ENCODE measurements at places on chromosomes 12 and 14.

DNA sequence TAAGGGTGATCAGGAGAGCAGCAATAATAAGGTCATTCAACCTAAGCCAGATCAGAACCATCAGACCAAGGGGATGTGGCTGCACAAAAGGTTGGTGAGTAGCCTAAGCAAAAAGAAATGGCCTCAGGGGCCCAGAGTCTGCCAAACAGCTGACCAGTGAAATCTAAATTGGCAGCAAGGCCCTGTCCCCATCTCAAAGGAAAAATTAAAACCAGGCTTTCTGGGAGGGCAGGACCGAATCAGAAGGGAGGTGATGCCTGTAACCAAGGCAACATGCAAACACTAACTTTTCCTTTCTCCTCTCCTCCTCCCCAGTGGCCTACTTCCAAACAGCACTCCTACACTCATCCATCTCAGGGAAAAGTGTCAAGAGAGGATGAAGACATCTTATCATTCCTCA is 256.4 kb downstream of the NUAK1 start:
- no peak for DNase-seq

- no peak for DNase-seq
Measured at GRCh38 chr12:129483111-129483893, 420.5 kb downstream of the TMEM132D start.

DNA sequence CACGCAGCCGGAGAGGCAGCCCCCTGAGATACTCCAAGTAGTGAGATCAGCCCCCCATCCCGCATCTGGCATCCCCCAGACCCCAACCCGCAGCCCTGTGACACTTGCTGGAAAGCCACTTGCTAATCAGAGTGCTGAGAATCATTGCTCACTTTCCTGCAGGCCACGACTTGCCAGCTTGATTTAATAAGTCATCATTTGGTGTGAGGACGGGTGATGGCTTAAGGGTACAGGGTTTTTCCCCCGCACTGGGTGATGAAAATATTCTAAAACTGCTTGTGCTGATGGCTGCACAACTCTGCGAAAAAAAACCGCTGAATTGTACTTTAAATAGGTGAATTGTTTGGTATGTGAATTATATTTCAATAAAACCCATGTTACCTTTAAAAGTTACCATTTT is 171.2 kb downstream of the FOXN3 start:
- no peak for DNase-seq

DNA sequence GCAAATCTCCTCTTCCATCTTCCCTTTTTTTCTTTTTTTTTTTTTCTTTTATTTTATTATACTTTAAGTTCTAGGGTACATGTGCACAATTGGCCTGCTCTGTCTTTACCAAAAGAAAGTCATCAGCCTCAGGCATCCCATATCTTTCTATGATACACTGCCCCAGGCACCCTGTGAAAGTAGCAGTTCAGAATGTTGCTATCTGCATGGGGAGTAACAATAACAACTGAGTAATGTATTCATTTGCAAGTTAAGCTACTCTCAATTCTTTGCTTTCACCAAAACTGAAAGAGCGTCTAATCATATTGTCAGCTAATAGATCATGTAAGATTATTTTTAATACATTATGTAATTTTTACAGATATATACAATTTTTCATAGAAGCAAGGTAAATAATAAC is 13.5 kb upstream of the GCH1 start:
- no peak for DNase-seq

- DNase-seq = no peak
Measured at GRCh38 chr12:67025543-67026114, 243.5 kb upstream of the CAND1 start.

DNA sequence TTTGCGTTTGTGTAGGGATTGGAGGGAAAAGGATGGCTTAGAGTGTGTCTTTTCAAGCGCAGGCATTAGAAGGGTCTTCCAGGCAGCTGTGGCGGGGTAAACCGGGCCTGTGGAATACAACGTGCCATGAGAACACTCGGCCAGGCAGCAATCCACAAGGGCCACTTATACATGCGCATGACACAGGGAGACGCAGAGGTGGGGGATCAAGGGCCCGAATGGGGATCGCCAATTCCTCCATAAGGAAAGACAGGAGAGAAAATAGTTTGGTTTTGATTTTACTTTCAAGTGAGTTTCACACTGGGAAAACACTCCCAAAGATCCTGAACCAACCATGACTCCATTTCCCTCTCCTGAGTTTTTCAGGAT is 71.6 kb downstream of the SPRING1 start:
- DNase-seq = no peak

- no peak for DNase-seq
Measured at GRCh38 chr14:69713209-69713781, 53.6 kb upstream of the SRSF5 start.

GRCh38 chr14:76951166-76951565 is 77.3 kb downstream of the IRF2BPL start:
- DNase-seq = no peak

DNA sequence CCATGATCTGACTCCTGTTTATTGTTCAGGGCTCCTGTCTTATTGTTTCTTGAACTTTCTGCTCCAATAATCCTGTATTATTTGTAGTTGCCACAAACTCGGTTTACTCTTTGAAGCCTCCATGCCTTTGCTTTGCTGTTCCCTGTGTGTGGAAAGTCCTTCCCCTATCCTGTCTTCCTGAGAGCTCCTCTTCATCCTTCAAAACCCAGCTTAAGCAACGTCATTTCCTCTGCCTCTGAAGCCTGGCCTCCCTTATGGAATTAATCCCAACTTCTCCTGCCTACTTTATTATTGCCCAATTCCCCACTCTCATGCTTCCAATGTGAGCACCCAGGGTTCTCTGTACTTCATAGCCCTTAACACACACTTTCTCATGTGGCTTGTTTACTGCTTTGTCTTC is 766.2 kb downstream of the MED13L start:
- no peak for DNase-seq

DNA sequence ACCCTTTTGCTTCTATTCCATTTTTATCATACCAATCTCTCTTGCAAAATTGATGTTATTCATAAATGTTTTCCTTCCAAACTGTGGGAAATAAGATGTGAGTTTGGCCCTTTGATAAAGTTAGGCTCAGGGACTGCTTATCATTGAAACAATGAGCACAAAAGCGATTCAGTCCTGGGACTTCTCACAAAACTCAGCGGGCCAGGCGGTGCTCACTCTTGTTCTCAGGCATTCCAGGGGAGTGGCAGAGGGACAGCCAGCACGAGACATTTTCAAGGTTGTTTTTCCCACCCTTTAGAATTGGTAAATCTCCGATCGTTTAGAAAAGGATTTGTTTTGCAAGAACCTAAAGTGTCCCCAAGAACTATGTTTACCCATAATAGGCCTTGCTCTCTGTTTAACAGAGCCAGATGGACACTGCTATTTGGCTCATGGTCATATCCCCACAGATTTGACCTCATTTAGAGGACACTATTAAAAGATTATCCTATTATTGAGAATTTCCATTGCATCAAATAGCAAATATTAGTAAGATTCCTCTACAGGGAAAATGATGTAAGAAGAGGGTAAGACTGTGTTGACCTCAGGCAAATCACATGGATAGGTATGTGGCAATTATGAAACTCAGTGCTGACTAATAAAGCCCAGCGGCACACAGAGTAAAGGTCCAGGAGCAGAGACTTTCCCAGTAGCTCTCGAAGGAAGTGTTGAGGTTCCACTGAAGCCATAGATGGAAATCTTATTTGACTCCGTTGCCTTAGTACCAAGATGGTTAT is 102.7 kb upstream of the USP44 start:
- DNase-seq = no peak

DNA sequence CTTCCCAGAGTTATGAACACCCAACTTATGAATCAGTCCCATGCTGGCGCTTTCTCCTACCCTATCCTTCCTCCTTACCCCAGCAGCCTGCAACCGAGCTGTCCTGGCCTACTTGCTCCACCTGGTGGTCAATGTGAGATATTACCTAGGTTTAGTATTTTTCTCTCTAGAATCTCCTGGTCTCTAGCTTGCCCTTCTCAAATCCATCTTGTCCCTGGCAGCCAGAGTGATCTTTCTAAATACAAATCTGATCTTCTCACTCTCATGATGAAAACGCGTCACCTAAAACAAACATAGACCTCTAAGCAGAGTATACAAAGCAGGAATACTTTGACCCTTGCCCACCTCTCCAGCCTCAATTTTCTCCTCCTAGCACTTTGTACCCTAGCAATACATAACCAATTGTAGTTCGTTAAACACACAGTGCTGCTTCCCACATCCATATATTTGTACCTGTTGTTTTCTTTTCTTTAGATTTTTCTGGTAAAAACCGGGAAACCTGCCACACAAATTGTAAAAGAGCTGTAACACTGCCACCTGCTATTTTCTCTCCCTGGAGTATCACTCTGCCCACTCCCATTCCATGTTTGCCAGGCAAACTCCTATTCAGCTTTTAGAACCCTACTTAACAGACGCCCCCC is 20.0 kb upstream of the TCP11L2 start:
- DNase-seq = peak; percentile 93

DNA sequence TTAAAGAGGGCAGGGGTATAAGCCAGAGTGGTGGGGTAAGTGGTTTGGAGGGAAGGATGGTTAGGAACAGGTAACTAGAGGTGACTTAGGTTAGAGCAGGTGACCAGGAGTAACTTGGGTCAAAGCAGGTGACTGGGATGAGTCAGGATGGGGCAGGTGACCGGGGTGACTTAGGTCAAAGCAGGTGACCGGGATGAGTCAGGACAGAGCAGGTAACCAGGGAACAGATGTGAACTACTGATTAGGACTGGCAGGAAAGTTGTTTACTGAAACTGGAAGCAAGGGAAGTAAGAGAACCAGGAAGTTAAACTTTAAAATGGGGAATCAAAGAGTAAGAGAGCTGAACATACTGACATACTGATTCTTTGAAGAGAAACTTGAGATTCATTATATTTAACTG is 57.4 kb downstream of the FSCB start:
- DNase-seq = no peak

Data from hematopoietic multipotent progenitor cell treated with erythropoietin and hydrocortisone succinate and interleukin-3 and kit ligand, for 17 days (in vitro differentiated cells).